Kasumi-1 (cell line): ENCODE measurements at places on chromosomes 2 and 18.

GRCh38 chr18:32175265-32175664, 14.6 kb upstream of the MEP1B start:
- no peak for DNase-seq

GRCh38 chr18:62339106-62339988, 14.2 kb downstream of the TNFRSF11A start:
- no peak for DNase-seq

GRCh38 chr2:40343902-40344301, 108.0 kb downstream of the SLC8A1 start:
- DNase-seq = no peak

DNA sequence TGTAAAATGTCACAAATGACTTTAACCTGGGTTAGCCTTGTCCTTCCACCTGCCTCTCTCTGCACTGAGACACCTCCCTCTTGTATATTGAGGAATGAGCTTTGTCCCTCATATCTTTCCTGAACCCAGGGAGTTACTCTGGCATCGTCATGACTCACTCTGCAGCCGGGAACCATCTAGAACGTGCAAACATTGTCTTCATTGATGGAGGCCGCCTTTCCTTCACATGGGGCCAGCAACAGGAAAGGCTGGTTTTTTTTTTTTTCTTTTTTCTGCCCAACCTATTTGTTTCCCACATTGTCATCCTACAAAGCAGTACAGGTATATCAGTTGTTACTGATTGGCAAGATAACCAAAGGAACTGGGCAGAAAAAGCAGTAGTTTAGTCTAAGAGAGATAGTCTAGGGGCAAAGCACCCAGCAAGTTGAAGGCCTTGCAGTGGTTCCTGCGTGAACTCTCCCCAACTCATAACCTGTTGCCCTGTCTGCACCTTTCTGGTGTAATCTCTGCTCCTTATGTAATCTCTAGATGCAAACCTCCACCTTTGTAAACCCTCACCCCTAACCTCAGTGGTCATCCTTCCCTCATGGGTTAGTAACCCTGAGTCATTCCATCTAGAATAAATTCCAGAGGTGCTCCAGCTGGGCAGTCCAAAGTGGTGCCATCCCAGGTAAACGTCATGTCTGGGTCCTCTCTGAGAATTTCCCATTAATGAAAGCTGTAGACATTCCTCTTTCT, 38.3 kb downstream of the SLC40A1 start:
- no peak for DNase-seq

- DNase-seq = no peak
Observed at GRCh38 chr2:186605041-186605440, 15.2 kb downstream of the ITGAV start.

- DNase-seq = no peak
Observed at GRCh38 chr2:26648516-26648915, 7.3 kb upstream of the CIB4 start.

- DNase-seq = no peak
Observed at GRCh38 chr2:20596973-20597859, 53.7 kb downstream of the HS1BP3 start.

GRCh38 chr18:40485318-40485717, 1469.7 kb upstream of the PIK3C3 start:
- no peak for DNase-seq

DNA sequence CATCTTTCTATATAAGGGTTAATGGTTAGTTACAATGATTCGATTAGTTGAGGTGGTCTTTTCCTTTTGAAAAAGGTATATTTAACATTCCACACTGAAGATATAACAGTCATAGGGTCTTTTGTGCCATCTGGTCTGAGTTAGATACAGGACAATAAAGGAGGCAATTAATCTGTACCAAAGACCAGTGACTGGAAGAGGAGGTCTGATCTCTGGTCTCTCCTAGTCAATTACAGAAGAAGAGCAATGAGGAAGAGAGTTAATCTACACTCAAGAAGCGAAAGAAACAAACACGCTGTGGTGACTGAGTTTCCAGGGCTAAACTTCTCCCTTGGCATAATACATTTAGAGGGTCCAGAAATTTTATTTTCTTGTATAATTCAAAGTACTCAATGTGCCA, 20.7 kb upstream of the RMDN2 start:
- DNase-seq = no peak

GRCh38 chr2:10009811-10010781, 33.3 kb upstream of the KLF11 start:
- no peak for DNase-seq

GRCh38 chr2:241120440-241120839, 18.4 kb upstream of the MTERF4 start:
- no peak for DNase-seq

DNA sequence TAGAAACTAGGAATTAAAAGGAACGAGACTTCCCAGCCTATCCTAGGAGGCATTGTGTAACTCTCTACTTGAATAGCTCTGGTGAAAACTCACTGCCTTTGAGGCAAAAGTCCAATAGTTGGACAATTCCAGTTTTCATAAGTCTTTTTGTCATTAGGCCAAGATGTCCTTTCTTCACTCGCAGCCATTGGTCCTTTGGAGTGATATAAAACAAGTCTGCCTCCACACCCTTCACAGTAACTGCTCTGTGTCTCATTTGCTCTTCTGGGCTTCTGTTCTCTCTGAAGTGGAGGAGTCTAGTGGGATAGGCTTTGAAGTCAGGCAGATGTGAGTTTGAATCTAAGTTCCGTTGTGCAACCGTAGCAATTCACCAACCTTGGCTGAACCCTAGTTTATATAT, 28.2 kb downstream of the ANTXR1 start:
- no peak for DNase-seq

GRCh38 chr2:164984428-164984827, 29.1 kb upstream of the SLC38A11 start:
- no peak for DNase-seq

DNA sequence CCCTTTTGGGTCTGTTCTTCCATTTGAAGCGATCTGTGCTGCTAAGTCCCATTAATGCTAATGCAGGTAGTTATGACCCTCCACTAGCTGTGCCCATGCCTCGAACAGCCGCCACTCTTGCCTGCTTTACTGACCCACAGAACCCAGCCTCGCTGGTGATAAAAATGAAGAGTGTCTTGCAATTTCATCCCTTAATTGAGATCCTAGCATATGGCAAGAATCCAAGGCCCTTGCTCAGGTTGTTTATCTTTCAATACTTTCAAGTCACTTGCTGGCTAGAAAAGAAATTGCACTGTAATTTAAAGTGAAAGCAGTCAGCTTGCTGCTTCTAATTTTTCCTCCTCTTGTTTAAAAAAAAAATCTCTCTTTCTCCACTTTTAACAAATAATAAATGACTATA, 73.6 kb downstream of the ZNF521 start:
- DNase-seq = no peak

- no peak for DNase-seq
Observed at GRCh38 chr2:203751685-203752271, 45.3 kb downstream of the CD28 start.

GRCh38 chr2:86335865-86336674, 1.4 kb downstream of the REEP1 start:
- DNase-seq = no peak

GRCh38 chr18:70301667-70302066, 12.8 kb downstream of the SOCS6 start:
- DNase-seq = no peak

GRCh38 chr2:110958346-110959119, 162.2 kb upstream of the BCL2L11 start:
- DNase-seq = no peak

- DNase-seq = no peak
Observed at GRCh38 chr2:164178835-164179465, 442.3 kb downstream of the GRB14 start.

- DNase-seq = no peak
Observed at GRCh38 chr18:60506190-60506589, 133.6 kb upstream of the MC4R start.

DNA sequence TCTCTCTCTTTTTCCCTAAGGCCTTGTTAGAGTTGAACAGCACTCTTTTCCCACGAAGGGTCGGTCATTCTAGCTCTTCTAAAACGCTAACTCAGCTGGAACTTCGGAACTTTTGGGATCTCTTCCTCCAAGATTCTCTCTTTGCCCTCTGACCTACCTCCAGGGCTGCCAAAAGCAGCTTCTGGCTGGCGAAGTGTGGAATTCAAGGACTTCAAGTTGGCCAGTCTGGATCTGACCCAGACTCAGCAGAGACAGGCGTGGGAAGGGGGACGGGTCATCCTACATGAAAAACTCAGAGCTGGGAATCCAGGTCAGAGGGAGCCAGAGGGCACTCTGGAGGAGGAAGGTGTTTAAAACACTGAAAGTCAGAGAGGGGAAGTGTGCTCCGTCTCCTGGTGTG, 305.5 kb upstream of the HDAC4 start:
- DNase-seq = no peak

GRCh38 chr2:207831584-207832248, 62.0 kb upstream of the FZD5 start:
- no peak for DNase-seq

DNA sequence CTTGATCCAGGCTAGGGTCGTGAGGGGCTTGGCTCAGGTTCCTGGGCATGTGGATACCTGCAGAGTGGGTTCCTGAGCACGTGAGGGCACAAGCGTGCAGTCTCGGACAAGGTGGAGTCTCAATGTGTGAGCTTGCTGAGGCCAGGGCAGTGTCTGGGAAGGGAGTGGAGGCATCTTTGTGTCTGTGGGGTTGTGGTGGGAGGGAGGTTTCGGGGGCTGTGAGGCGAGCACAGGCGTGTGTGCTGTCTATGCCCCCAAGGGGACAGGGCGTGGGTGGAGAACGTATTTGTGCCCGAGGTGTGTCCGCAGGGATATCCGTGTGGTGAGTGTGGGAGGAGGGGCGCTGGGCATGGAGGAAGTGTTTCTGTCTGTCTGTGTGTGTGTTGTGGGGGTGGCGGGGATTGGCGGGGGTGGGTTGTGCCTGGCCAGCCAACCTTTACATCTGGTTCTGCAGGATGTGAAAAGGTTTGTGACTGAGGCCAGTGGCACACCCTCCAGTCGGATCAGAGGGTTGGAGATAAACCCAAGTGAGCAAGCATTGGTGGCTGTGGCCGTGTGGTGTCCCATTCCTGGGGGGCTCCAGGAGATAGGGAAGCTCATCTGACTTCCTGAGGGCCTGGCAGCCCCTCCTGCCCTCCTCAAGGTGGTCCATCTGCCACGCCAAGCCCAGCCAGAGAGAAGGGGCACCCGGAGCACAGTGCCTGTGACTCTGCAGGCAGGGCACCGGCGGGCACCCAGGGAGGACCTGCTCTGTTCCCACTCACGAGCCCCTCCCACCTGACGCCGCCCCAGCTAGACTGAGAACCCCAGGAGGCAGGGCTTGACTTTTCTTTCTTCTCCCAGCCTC, 57.1 kb downstream of the ZFP36L2 start:
- peak; percentile 80 for DNase-seq
